ENCODE measurements at places on chromosomes 13 and 19.

GRCh38 chr13:112267660-112268059 is 108.5 kb upstream of the SPACA7 start:
- no peak for DNase-seq

GRCh38 chr13:32650705-32651311 is 64.6 kb downstream of the PDS5B start:
- no peak for DNase-seq

GRCh38 chr19:56111601-56112312 is 9.3 kb downstream of the ZNF787 start:
- no peak for DNase-seq

- DNase-seq: peak; percentile 98
These were observed at the start of gene OCEL1 for GRCh38 chr19:17226002-17226933. Gene OCEL1, plus strand, starts transcription at chr19:17226226. Its CDS starts 22 bp downstream, at chr19:17226248.

DNA sequence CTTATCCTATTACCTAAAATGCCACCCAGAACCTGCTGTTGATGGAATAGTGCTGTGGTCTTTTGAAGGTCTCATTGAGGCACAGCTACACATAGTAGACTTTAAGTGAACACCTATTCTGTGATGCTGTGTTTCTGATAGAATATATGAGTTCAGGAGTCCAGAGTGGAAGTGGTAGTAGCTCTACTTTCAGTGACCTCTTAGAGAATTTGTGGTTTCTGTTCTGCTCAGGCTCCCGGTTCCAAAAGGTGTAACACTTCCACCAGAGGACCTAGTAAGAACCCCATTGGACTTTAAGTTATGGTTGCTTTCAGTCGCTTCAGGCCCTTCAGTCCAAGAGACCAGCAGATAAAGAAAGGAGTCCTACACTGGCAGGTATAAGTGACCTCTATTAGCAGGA is 11.4 kb upstream of the MYCBP2 start:
- no peak for DNase-seq

- DNase-seq: no peak
These were observed 468.1 kb downstream of the FGF9 start for GRCh38 chr13:22138947-22139346.

DNA sequence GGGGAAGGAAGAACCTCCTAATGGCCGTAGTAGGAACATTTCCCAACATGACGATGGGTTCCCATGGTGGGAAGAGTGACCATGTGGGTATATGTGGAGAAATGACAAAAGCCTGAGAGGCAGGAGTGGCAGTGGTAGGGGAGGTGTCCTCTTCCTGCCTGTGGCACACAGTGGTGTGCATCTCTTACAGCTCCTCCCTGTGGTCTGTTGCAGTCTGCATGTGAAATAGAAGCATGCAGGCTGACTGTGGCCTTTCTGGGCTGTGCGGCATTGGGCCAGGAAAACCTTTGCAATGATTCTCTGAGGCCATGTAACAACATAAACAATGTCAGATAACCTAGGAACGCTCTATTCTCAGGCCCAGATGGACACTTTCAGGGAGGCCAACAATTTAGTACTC is 84.0 kb downstream of the LACC1 start:
- no peak for DNase-seq

GRCh38 chr13:96650301-96650886 is 343.9 kb downstream of the OXGR1 start:
- no peak for DNase-seq

- DNase-seq: no peak
These were observed 7.1 kb downstream of the UBE2S start for GRCh38 chr19:55400281-55401087.

- DNase-seq: no peak
These were observed 100.9 kb downstream of the FOXO1 start for GRCh38 chr13:40565282-40566148.

GRCh38 chr19:3284759-3285646 is 60.5 kb downstream of the CELF5 start:
- no peak for DNase-seq

DNA sequence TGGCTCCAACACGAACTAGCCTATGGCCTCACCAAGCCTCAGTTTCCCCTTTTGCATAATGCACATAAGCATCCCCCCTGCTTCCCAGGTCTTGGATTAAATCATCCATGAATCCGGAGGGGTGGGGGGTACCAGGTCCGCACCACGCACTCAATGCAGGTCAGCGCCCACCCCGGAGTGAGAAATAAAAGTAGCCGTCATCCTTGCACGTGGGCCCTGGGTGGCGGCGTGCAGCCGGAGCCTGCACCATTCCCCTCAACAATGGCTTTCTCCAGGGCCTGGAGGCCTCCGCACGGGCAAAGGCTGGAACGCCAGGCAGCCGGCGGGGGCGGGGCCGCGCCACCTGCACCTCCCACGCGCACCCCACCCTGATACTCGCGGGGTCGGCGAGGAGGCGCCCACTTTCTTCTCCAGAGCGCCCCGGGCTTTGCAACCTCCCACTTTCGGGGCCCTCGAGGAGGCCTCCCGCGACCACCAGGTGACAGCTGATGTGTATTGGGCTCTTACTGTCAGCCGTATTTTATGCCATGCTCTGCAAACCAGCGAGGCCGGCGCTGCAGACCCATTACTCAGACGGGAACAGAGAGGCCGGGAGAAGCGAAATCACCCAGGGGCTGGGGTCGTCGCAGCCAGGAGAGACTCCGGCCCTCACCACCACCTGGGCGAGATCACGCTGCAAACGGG is 767 bp upstream of the GADD45B start:
- peak; percentile 87 for DNase-seq

DNA sequence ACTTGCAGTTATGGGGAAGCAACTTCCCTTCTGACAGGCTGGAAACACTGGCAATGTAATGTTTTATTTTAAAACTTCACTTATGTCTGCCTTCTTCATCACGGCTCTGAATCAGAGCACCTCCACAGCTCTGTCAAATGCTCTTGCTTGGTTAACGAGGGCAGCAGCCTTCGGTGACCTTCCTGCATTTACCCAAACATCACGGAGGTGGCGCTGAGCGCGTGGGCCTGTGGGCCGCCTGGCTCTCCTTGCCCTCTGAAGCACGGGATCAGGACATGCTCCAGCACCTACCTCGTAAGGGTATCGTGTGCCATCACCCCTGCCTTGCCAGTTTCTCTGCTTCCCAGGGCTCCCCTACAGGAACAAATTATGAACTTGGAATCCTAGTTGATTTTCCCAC is 310.0 kb downstream of the TEX29 start:
- DNase-seq: peak; percentile 49

GRCh38 chr19:1938071-1938470 is 2.9 kb upstream of the CSNK1G2 start:
- no peak for DNase-seq

DNA sequence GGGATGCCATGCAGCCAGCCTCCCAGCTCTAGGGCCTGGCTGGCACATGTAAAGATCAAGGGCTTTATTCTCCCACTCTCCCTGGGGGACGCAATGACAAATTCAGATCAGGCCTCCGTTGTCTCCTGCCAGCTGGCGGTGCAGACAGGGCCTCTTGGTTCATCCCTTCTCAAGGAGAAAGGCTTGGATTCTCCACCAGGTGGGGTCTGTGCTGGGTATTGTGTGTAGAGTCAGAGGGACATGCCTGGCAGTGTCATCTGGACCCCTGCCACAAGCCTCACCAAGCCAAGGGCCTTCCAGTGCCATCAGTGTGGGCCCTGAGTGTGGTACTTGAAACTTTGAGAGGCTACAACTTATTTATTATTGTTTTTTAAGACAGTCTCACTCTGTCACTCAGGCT is 8.4 kb upstream of the PTPRS start:
- DNase-seq: no peak

DNA sequence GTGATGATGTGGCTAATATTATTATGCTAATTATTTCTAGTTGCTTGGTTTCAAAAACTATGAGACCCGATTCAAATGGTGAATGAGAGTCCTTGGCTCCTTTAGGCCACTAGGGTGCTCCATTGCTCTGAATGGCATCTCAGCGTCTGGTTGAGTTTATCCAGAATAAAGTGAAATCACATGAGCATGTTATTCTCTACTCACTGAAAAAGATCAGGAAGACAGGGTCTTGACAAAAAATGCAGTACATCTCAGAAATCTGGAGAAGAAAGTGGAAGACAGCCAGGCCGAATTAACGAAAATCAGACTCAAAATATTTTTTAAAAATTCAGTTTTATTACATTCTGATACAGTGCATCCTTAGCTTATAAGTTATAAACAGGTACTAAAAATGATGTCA is 516.2 kb downstream of the MYO16 start:
- no peak for DNase-seq

- DNase-seq: no peak
These were observed 8.9 kb downstream of the ZNF546 start for GRCh38 chr19:40005691-40006272.

DNA sequence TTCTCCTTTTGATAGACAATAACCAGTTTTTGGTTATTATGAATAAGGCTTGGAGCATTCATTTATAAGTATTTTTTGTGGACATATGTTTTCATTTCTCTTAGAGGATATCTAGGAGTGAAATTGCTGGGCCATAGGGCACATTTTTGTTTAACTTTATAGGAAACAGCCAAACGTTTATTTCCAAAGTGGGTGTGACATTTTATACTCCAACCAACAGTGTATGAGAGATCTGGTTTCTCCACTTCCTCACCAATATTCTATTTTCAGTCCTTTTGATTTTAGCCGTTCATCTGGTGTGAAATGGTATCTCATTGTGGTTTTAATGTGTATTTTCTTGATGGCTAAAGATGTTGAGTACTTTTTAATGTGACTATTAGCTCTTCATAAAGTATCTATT is 21.9 kb downstream of the TDRD3 start:
- DNase-seq: no peak

DNA sequence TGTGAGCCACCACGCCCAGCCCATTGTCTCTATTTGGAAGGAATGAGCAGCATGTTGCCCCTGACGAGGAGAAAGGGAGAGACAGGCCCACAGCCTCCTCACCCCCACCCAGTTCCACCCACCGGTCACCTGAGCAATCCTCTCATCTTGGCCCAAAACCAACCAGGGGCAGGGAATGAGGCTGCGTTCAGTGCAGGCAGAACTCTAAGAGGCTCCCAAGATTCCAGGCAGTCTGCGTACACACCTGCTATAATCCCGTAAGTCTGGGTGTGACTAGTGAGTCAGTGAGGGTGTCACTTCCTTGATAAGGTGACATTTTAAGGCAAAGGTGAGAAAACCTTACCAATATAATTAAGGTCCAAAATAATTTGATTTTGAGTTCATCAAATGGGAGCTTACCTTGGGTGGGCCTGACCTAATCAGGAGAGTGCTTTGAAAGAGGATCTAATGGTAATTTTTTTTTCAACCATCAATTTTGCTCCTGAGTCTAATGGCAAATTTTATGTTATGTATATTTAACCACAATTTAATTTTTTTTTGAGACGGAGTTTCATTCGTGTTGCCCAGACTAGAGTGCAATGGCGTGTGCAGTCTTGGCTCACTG is 26.9 kb upstream of the KLF2 start:
- DNase-seq: no peak

DNA sequence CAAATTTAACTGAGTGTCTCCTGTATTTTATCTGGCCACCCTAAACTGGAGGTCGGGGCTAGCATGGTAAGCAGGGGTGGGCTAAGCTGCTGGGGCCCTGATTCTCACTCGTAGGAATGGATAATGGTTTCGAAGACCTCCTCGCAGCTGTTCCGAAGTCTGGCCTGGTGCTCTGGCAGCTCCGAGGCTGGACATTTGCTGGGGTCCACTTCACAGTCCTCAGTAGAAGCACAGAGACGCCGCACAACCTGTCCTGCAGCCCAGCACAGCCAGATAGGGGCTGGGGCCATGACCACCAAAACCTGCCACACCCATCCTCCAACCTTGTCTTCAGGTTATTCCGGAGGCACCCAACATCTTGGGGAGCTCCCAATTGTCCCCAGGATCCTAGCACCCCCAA is 6.2 kb upstream of the WIZ start:
- no peak for DNase-seq

DNA sequence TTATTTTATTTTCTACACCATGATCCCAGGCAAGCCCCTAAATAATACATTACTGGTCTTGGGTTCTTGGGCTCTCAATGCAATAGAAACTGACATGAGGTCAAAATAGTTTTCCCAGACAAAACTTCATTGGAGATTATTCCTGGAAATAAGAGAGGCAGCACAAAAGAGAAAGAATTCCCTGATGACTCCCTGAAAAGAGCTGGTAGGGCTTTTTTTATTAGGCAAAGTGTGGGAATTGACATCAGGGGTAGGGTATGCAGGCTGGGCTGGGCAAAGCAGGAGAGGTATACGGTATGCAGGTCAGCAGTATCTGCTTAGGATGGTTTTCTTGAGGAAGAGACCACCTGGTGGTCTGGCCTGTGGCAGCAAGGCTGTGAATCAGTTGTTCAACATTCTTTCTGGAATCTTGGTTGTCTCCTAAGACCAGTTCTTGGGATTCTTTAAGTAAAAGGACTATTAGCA is 9.3 kb upstream of the IGFL3 start:
- no peak for DNase-seq
